ENCODE measurements at places on chromosomes 1 and 21.

GRCh38 chr1:21721295-21721985, 52.3 kb upstream of the RAP1GAP start:
- no peak for DNase-seq

GRCh38 chr1:51203121-51203873, 32.8 kb upstream of the RNF11 start:
- DNase-seq: no peak

- peak; percentile 73 for DNase-seq
Observed at GRCh38 chr1:24925082-24925779, 4.8 kb downstream of the RUNX3 start.

GRCh38 chr1:193411714-193412113, 225.3 kb upstream of the B3GALT2 start:
- no peak for DNase-seq

DNA sequence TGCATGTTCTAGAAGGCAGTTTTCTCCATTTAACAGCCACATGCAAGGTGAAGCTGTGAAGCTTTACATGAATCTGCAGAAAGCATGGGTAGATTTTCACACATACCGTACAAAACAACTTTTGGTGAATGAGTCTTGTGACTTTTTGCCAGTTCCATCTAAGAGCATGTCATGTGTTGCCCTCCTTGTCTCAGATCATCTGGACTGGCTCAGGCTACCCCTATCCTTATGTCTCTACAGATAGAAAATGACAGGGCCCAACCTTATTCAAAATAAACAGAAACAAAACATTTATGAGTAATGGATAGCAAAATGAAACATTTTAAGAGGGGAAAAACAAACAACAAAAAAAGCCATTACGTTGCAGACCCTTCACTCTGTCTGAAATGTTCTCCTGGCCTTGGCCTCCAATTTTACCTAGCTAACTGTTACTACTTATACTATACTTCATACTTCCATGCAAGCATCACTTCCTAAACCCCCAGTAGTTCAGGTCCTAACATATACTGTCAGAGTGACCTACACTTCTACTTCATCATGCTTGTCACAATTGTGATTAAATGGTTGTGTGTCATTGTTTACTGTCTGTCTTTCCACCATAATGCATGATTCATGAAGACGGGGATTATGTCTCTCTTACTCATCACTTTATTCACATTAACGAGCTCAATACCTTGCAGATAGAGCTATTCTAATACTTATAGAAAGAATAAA, 39.0 kb downstream of the LRRC8C start:
- no peak for DNase-seq

- DNase-seq: no peak
Observed at GRCh38 chr1:106459418-106459817, 597.1 kb upstream of the PRMT6 start.

Measured in activated T-helper 1 cell treated with Interleukin-2 at 50 U/mL for 16 hours (primary cell).